ENCODE measurements at places on chromosomes 2 and 18.

DNA sequence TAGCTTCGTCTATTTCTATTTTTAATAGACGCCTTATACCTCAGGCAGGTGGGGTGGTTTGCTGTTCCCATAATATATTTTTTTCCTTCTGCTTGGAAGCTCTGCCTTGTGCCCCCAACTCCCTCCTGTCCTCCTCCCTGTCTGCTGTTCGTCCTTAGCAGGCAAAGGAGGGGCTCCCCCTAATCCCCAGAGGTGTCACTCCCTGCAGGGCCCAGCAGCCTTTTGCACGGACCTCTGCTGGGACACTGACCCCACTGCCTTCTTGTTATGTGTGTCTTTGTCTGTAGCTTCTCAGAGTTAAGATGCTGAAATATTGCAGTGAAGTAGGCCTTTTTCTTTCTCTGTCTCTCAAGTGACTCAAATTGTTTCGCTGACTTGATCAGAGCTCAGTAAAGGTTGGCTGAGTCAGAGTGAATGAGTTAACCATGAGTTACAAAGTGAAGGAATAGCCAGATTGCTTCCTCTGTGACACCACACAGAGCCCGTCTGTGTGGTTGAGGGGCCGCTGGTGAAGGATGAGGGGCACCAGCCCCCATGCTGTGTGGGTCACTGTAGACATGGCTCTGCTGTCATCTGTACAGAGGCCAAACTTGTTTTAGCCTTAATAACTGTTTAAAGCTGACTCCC, 47.7 kb downstream of the PRKCE start:
- no peak for DNase-seq

GRCh38 chr2:14899621-14900414, 267.3 kb downstream of the LRATD1 start:
- no peak for DNase-seq

GRCh38 chr2:46827274-46828134, 88.1 kb downstream of the MCFD2 start:
- no peak for DNase-seq

GRCh38 chr18:76771192-76771799, 51.1 kb upstream of the ZNF236 start:
- DNase-seq, result no peak

- DNase-seq, result no peak
These were observed 123.9 kb upstream of the ACKR3 start for GRCh38 chr2:236445678-236446077.

GRCh38 chr2:11245322-11245721, 90.1 kb downstream of the SLC66A3 start:
- DNase-seq, result no peak

- no peak for DNase-seq
These were observed 114.0 kb downstream of the NEDD4L start for GRCh38 chr18:58158008-58158407.

DNA sequence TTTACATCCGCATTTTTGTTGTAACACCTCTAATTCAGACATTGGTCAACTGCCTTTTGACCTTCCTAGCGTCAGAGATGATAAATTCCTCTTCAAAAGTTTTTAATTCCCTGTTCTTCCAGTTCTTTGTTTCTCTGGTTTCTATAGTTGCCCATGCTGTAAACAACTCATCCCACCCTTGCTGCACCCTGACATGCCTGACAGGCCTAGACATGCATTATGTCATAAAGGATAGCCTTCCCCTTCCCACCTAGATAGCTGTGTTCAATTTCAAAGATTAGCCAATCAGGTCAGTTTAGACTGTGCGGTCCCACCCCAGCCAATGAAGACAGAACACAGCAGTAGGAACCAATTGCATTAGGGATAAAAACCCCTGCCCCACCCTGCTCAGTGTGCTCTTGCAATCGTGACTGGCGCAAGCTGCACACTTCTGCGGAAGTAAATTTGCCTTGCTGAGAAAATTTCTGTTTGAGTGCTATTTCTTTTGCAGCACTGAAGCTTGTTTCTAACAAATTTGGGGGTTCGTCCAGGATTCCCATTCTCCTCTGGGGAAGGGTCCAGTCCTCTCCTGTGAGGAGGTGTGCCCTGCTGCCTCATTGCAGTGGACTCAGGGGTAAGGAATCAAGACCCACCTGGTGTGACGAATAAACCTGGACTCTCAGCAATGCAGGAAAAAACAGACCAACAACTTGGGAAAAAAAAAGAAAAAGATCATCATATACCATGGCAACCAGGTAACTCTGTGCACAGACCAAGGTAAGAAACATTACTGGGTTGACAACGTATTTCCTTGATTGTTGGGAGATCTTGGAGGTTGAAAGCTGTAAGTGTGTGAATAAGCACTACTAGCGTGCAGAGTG, 9.1 kb upstream of the SAP130 start:
- no peak for DNase-seq

- peak; percentile 35 for DNase-seq
These were observed 565.5 kb downstream of the CCDC85A start for GRCh38 chr2:56749152-56749752.

DNA sequence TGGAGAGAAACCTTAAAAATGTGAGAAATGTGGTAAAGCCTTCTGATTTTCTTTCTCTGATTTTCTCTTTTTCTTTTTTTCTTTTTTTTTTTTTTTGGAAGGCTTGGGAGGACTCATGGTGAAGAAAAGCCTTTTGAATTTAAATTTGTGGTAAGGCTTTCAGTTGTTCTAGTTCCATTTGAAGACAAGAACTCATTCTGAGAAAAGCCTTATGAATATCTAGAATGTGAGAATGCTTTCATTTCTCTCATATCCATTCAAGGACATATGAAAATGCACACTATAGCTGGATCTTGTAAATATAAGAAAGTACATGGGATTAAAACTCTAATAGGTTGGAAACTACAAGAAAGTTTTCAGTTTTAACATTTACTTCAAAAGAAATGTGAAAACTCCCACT, 1045.2 kb upstream of the NRXN1 start:
- no peak for DNase-seq

DNA sequence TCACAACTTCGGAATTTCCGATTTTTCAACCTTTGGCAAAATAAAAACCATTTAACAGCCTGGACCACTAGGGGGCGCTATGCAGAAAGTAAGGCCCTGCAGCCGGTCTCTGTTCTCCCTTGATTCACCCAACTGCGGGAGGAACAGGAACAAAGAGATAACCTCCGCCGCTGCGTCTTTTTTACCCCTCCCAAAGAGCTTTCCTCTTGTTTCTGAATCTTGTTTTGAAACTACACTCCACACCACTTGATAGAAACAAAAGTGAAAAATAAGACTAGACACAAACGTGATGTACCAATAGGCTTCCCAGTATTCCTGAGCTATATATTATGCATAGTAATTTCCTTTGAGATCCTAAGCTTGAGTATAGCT, 231.2 kb downstream of the MYO3B start:
- peak; percentile 77 for DNase-seq

DNA sequence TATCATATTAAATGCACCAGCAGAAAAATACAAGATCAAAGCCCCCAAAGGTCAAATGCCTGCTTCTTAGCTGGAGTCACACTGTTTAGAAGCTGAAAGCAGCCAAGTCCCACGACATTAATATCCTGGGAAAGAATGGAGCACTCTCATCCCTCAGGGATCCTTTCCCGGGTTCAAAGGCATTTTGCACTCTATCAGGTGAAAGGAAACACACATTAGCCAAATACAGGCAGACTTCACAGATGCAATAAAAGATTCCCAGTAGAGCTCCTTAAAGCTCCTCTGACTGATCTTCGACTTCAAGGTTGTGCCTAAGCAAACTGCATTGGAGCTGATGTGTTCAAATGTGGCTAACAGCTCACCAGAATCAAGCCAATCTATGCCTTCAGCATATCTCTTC, 158.4 kb downstream of the RNF152 start:
- no peak for DNase-seq

- DNase-seq, result peak; percentile 39
These were observed 73.2 kb downstream of the MBP start for GRCh38 chr18:77059294-77059916.

DNA sequence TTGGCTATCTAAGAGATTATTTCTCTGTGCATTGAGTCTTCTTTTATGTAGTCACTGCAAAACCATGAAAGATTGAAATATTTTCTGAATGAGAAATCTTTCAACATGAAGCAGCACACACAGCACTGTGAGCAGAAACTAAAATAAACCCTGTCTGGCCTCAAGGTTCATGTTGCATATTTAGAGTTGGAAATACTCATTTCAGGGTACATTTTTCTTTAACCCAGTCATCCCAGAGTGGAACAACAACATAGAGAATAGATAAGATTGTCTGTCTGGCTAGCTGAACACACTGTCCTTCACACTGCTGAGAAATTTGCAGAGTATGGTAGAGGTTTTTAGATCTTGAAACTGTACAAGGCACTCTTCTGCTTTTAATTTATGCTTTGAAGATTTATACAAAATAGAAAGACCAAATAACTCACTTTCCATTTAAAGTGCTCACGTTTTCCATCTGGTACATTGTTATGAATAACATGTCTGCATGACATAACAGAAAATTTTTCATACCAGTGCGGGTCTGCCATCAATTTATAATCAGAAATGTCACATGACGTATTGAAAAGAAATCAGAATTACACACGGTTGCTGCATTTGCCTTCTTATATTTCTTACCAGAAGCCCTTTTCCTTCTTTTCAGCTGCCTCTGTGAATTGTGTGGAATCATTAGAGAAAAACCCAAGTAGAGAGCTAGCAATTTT, 25.0 kb upstream of the FN1 start:
- DNase-seq, result no peak

DNA sequence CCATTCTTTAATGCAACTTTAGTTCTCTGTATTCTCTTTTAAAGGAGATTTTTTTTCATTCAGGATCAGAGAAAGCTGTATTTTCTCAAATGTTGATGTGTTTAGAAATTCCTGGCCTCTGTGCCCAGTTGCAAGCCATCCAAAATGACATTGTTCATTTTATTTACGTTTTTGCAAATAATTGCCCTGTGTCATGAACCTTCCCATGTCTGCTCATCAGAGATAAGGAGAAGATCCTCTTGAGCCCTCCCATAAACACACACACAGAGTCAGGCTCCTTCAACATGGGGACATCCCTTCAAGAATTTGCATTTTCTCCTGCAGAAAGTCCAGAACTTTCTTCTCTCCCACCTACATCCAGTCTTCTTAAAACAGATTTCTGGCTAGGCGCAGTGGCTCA, 258.8 kb downstream of the GBX2 start:
- DNase-seq, result no peak

- DNase-seq, result no peak
These were observed 33.7 kb downstream of the EMILIN2 start for GRCh38 chr18:2880473-2880872.

DNA sequence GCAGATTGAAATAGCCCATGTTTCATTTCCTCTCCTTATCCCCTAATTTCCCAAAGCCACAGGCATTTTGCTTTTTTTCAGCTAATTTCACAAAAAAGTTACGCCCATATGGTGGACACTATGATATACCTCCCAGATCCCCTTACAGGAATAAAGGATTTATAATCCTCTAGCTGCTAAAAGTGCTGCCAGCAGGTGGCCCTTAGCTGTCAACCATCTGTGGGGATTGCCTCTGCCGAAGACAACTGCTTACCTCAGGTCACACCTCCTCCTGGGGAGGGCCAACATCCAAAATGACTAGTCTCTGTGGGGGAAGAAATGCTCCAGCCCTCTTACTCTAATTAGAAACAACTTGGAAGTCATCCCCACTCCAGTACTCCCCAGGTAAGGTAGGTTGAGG, 61.0 kb upstream of the EPB41L3 start:
- no peak for DNase-seq

DNA sequence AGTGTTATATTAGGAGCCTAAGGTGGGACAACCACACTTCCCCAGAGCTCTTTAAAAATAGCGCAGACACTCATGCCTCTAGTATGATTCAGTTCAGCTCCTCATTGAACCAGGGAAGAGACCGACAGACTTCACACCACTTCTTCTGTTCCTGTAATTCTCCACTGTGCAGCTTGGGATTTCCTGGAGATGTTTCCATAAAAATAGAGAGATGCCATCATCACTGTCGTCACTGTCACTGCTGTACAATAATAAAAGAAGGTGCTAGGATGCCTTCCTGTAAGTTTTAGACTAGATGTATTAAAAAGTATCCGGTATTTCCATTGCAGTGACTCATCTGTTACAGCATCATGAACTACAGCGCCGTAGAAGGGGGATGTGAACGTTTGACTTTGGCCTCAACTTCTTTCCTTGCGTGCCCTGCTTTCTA, 110.9 kb downstream of the FAM210A start:
- no peak for DNase-seq

GRCh38 chr18:35918564-35918963, 53.9 kb upstream of the RMP24 start:
- no peak for DNase-seq

DNA sequence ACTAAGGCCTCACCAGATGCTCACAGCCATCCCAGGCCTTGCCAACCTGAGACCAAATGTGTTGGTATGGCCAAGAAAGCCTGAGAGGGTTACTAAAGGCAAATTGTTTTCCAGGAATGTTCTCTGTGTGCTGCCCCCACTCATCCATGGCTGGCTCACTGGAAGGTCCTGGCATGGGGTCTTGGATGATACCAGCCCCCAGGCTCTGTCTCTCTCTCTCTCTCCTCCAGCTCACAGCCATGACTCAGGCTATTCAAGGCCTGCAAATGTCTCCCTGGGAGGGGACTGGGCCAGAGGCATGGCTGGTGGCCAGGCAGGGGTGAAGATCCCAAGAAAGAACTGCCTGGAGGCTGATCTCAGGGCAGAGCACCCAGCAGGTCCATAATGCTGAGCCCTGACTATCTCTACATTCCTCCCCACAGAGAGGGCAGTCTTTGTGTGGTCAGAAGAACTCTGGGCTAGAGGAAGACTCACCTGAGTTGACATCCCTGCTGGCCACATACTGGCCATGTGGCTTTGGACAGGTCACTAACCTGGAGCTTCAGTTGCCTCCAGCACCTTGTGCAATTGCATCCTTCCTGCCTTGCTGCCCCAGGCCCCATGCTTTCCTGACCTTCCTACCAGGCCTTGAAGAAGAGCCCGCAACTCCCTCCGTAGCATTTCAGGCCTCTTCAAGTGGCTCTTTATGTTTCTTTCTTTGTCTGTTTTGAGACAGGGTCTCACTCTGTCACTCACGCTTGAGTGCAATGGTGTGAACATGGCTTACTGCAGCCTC, 150.4 kb downstream of the ZFP36L2 start:
- DNase-seq, result no peak

DNA sequence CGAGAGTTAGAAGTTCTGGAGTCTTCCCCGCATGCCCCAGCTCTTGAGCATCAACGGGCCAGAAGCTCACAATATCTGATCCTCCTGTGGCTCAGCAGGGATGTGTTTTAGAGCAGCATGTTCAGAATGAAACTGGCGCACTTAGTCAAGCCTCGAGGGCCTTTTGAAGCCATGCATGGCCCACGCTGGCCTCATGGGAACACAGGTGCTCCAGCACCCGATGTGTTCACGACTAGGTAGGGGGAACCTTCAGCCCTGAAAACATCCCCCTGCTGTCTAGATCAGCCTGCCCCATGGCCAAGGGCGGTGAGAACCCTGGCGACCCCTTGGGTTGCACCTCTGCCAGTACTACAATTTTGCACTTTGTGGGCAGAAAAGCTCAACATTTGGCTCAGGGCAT, 32.8 kb downstream of the MSH6 start:
- DNase-seq, result no peak

Data from NCI-H1092 treated with DMSO at 0.1 percent for 48 hours (cell line).